ENCODE measurements at places on chromosomes 16 and 17.

DNA sequence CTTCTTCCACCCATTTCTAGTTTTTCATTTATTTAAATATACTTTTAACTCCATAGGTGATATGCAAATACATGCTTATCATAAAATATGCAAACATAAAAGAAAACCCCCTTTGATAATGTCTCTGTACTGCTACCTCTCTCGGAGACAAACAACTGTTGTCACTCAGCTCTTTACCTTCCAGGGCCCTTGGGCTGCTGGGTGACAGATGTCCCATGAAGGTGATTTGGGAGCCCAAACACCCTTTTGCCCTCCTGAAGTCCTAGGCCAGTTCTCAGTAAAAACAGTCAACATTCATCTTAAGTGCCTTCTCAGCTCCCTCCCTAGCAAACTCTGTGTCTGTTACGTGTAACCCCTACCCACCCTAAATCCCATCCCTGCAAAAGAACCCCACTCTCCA is 37.5 kb downstream of the CHD9 start:
- no peak for DNase-seq

- no peak for DNase-seq
Measured at GRCh38 chr16:28984091-28984490, 761 bp upstream of the LAT start.

- no peak for DNase-seq
Measured at GRCh38 chr17:4177806-4178205, 34.8 kb downstream of the CYB5D2 start.

DNA sequence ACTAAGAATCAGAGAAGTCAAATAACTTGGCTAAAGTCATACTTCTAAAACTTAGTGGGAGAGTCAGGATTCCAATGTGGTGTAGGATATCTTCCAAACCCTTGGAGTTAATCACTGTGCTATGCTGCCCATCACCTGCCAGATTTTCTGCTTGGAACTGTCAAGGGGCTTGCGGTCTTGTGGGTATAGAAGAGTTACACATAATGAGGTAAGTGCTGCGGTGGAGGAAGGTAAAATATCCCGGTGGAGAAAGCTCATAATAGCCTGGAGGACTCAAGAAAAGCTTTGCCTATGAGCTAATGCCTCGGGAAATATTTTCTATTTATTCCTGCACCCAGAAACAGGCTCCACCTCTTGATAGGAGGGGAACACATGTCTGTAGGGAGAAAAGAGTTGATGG is 195.6 kb downstream of the UTP18 start:
- DNase-seq = no peak

GRCh38 chr17:9419932-9420453 is 155.6 kb downstream of the STX8 start:
- DNase-seq = no peak

DNA sequence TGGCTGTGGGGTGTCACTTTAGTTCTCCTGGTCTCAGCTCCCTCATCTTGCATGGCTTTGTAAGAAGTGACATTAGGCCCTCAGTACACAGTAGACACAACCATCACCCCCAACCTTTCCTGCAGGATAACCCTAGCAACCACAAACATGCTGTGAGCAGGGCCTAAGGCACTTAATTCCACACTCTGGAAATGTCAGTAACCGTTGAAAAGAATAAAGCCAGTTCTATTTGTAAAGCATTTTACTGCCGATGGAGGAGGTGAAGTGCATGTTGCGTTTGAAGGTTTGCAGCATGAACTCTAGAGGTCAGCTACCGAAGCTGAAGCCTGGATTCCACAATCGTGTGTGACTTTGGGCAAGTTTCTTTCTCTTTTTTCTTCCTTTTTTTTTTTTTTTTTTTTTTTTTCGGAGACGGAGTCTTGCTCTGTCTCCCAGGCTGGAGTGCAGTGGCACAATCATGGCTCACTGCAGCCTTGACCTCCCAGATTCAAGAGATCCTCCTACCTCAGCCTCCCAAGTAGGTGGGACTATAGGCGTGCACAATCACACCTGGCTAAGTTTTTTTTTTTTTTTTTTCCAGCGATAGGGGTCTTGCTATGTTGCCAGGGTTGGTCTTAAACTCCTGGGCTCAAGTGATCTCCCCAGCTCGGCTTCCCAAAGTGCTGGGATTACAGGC is 26.1 kb upstream of the TOB1 start:
- DNase-seq = no peak

GRCh38 chr16:31413381-31413780 is 14.8 kb downstream of the COX6A2 start:
- no peak for DNase-seq

DNA sequence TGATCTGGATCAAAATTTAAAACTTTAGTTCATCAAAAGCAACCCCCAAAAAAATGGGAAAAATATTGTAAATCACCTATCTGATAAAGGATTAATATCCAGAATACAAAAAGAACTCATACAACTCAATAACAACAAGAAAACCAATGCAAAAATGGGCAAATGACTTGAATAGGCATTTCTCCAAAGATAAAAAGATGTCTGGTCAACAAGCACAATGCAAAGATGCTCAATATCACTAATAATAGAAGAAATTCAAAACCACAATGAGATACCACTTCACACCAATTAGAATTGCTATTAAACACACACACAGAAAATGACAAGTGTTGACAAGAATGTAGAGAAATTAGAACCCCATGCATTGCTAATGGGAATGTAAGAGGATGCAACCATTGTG is 40.4 kb downstream of the UBE2G1 start:
- no peak for DNase-seq

GRCh38 chr16:9334103-9334502 is 242.7 kb downstream of the HAPSTR1 start:
- DNase-seq = no peak

GRCh38 chr16:1745181-1745899 is 26.0 kb downstream of the NME3 start:
- DNase-seq = no peak

DNA sequence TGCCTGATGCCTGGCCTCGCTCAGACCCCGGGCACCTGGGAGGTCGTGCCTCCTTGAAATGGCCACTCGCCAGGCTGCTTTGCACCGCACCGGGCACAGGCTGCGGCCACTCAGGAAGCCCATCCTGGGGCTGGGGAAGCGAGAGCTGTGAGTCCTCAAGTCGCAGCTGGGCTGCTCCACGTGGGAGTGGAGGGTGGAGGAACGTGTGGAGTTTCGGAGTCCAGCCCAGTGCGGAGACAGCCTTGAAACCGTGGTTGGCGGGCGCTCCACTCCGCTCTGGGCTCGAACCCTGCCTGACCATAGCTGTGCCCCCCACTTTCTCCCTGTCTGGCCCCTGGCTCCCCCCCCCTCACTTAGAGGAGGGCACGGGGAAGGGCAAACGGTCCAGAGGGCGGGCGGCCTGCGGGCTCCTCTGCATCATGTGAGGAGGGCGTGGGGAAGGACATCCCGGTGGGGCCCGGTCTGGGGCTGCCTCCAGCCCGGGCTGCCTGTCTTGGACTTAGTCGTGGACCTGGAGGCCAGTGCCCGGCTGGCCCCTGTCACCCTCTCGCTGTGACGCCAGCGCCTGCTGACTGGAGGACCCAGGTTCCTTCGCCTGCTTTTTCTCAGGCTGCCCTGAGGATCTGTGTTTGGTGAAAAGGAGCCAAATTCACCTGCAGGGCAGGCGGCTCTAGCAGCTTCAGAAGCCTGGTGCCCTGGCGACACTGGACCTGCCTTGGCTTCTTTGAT is 2.5 kb downstream of the UBE2I start:
- no peak for DNase-seq

DNA sequence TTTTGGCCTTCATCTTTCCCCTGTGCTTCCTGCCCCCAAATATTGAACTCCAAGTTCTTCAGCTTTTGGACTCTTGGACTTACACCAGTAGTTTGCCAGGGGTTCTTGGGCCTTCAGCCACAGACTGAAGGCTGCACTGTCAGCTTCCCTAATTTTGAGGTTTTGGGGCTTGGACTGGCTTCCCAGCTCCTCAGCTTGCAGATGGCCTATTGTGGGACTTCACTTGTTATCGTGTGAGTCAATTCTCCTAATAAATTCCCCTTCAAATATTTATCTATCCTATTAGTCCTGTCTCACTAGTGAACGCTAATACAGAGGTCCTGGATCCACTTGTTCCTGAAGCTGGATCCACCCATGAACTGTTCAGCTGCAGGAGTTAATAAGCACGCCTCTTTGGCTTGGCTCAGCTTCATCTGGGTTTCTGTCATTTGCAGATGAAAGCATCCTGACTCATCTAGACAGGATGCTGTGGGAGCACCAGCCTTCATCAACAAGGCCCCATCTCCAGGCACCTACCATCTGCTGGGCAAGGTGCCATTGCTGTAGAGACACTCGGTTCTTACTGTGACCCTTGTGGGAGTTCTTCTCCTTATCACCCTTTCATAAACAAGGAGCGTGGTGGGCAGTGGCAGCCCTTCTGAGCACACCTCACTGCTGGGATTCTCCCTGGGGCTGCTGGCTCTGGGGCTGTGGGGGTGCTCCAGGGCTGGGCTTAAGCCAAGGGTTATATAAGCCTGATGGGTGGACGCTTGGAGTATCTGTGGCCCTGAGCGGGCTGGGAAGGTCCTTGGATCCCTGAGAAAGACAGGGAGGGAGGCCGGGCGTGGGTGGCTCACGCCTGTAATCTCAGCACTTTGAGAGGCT is 23.1 kb downstream of the LAT start:
- peak; percentile 45 for DNase-seq
